NCI-H1092 (cell line): ENCODE measurements at places on chromosomes 2 and 18.

DNA sequence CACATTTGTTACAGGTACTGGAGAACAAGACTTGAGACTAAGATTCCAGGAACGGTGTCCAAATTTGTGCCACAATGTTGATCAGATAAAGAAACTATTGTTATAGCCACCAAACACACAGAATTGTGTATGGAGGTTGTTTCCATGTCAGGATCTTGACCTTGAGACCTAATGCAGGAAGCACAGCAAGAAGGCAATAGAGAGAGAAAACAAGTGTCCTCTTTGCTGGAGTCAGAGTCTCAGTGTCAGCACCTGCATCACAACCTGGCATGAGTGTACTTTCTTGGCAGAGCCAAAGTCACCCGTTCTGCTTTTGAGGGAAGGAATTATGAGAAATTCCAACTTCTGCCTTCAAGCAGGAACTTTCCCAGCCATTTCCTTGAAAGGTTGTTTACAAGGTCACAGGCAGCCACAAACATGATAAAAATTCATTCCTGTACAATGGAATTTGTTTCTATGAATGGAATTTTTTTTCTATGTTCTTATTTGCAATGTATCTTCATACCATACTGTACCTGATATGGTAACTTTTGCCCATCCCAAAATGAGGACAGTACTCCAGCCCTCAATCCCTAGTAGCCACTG, 118.4 kb downstream of the PKP4 start:
- DNase-seq, result no peak

DNA sequence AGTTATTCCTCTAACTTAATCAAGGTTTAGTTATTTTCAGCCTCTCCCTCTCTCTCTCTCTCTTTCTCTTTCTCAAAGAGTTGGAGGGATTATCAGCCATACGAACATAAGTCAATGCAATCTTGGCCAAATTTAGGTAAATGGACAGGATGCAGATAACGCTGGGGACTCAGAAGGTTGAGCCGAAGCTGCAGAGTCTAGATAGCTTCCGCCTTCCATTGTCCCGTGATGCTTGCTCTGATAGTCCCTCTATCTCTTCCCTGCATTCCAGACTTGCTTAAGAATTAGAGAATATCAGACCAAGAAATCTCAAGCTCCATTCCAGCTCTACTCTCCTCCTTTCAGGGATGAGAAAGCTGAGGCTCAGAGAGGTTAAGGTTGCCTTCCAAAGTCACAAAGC, 502.8 kb upstream of the TNP1 start:
- DNase-seq, result no peak

- DNase-seq, result no peak
Measured at GRCh38 chr2:75390169-75390568, 170.6 kb downstream of the EVA1A start.

GRCh38 chr2:28294451-28294850, 98.2 kb upstream of the FOSL2 start:
- DNase-seq, result no peak

DNA sequence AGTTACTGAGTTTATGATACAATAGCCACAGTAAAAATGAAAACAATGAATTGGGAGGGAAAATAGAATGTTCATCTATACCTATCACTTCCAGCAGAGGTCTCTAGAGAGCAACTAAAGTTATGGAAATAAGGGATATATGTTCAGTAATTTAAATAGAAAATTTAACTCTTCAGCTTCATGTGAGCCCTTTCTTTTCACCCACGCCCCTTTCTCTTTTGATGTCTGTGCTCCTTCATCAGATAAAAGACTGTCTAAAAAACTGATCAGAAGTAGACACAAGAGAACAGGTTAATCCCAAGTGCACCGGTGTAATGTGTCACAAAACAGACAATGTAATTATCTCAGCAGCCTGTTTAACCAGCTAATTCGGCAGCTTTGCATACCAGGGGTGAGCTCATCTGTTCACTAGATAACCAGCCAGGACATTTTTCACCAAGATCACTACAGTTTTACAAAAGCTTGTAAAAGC, 238.5 kb upstream of the ERBB4 start:
- peak; percentile 23 for DNase-seq

- DNase-seq, result no peak
Measured at GRCh38 chr2:46494596-46494995, 15.2 kb downstream of the TMEM247 start.

DNA sequence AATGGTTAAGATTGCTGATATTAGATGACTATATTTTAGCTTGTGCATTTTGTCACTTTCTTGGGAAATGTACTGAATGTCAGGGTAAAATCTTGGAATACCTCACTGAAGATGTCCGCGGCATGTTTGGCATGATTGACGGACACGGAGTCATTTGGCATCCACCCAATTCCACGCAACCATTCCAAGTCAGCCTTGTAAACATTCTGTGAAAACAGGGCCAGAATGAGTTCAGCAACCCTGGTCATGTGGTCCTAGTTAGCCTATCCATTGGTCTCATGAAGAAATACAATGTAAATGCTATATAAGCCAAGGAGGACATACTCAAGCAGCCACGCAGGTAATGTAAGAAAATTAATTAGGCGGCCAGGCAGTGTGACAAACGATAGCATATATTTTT, 159.5 kb downstream of the RIF1 start:
- no peak for DNase-seq

DNA sequence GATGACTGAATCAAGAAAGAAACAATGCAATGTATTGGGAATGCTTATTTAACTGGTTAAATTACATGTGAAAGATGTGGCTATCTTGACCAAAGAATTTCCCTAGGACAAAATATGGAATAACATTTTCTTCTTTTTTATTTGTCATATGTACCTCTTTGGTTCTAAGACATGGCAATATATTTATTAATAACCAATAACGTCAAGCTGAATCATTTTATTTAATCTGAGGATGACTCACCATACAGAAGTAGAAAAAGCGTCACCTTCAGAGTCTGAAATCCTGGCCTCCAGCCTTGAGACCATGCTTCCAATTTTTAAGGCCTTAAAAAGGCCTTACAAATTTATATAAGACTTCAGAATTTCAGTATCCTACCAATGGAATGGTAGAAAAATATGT, 1464.9 kb downstream of the SUCLG1 start:
- DNase-seq, result no peak

DNA sequence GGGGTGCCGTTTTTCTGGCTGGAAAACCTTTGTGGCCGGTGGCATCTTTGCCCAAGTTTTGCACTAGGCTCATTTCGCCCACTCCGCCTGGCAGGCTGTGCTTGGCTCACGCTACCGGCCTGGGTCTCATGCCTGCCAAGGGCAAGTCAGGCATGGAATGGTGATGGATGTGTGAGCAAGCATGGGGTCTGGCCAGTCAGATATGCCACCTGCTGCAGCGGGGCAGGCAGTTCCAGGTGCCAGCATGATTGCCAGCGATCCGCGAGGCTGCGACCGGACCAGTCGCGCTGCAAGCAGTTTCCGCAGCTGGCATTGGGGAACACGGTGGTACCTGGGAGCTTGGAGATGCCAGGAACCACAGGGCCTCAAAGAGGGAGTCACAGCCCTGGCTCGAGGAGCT, 40.6 kb downstream of the TAF1B start:
- DNase-seq, result no peak

GRCh38 chr18:23355206-23355605, 97.9 kb upstream of the RIOK3 start:
- DNase-seq, result no peak

- no peak for DNase-seq
Measured at GRCh38 chr2:96890252-96890651, 20.4 kb upstream of the SEMA4C start.

DNA sequence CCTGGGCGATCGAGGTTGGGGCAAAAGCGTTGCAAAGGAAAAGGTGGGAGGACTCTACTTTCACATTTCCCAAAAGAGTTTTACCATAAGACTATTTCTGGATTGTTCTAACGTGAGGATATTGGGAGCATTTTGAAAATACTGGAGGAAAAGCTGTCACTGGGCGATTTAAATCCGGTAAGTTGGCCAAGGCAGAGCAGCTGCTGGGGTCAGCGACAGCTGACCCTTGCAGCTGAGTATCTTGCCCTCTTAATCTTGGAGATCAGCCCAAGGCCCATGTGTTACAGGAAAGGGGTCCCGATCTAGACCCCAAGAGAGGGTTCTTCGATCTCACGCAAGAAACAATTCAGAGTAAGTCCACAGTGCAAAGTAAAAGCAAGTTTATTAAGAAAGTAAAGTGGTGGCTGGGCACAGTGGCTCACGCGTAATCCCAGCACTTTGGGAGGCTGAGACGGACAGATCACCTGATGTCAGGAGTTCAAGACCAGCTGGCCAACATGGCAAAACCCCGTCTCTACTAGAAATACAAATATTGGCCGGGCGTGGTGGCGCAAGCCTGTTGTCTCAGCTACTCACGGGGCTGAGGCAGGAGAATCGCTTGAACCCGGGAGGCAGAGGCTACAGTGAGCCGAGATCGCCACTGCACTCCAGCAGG, 964 bp upstream of the ST3GAL5 start:
- no peak for DNase-seq

DNA sequence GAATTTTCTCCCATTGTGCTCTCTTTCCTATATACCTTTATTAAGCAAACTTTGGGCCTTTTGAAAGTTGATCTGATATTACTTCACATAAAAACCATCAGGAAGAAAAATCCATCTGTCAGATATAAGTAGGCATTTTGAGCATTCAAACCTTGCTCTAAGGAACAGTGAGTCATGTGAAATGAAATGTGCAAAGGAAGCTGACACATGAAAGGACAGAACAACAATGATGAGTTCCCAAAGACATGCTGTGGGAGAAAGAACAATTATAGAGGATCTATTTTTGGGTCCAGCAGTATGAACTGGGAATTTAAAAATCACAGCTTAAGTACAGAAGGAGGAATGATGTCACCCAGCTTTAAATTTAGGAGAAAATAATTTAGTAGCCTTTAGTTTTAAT, 18.1 kb downstream of the CALCRL start:
- DNase-seq, result no peak

- DNase-seq, result no peak
Measured at GRCh38 chr2:96306370-96306769, 1.0 kb upstream of the SNRNP200 start.

DNA sequence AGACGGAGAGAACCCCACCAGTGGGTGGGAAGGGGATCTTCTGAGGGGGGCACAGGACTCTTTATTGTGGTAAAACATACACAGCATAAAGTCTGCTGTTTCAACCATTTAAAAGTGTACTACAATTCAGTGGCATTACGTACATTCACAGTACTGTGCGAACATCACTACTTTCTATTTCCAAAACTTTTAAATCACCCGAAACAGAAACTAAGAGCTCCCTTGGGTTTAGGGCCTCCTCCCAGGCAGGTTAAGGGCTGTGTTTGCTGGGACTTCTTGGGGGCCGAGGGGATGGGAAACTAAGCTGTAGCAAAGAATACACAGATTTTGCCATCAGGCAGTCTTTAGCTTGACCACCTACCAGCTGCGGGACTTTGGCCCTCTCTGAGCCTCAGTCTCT, 242.0 kb downstream of the HAUS1 start:
- no peak for DNase-seq

- no peak for DNase-seq
Measured at GRCh38 chr18:75474332-75474731, 46.8 kb upstream of the SMIM21 start.
